ENCODE measurements at places on chromosomes 5 and 9.

DNA sequence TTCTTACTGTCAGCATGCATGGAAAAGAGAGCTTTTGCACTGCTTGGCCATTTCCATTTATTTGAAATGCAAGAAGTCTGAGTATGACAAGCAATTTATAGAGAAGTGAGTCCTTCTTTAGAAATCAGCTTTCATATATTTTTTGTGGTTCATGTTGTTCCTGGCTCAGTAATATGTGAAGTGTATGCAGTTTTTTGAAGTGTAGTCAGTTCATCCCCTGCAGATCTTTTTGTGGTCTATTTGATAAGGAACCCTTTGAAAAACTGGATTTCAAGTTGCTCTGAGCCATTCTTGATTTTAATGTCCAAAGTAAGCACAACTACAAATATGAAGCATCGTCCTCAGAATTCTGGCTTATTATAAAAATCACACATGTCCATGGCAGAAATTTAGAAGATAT lies 294.1 kb upstream of the SMC2 start:
- DNase-seq: no peak

GRCh38 chr5:2660315-2660714 lies 91.2 kb downstream of the IRX2 start:
- no peak for DNase-seq

GRCh38 chr5:10478436-10478835 lies 36.8 kb downstream of the ROPN1L start:
- DNase-seq: no peak

DNA sequence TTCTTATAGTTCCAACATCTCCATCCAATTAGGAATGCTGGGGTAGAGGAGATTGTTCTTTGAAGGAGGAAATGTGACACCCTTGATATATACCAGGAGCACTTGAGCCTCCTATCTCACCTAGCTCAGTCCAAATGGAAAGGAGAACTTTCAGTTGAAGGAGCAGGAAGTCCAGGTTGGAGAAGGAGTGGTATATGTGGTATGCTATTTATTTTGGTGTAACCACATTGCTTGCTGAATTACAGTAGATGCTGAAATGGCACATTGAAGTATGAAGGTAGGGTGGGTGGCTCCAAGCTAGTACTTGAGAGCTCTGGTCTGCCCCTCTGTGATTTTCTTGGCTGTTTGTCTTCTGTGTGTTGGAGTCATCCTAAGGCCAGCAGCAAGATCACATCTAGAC lies 6.1 kb downstream of the CSNK1G3 start:
- no peak for DNase-seq

- no peak for DNase-seq
Measured at GRCh38 chr5:136309932-136310598, 55.3 kb downstream of the TRPC7 start.

DNA sequence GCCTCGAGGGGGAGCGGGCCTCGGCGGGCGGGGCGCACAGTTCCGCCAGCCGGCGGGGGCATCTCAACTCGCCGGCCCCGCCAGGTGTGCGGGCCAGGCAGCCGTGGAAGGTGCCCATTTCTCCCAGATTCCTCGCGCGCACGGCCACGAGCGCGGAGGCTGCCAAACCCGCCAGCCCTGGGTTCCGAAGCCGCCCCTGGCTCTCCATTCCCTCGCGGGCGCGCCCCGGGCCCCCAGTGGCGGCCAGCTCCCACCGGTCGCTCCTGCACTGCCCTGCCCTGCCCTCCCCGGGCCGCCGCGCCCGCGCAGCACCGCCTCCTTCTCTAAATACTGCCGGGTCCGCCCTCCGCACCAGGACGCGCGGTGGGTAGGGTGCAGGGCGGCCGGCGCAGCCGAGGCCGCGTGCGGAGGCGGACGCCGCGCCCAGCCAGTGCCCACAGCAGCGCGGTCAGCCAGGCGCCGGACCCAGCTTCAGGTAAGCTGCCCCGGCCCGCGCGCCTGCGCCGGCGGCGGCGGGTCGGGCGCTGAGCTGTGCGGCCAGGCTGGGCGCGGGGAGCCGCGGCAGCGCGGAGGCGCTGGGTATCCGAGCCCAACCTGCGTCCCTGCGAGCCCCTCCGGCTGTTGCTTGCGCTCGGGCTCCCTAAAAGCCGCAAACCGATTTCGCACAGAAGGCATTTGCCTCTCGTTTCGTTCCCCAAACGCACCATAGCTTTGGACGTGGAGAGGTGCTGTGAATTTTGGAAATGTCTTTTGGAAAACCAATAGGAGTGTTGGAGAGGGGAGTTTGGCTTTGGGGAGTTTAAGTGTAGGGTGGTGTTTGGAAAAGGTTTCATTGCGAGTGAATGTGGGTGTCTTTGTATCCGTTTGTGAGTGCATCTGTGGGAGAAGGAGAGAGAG lies at the start of gene TMEM171:
Gene TMEM171 (plus strand): TSS at position 354 of the 897 bp plus-strand sequence. CDS start 2,799 bp downstream, outside the sequence.
- DNase-seq: peak; percentile 61

DNA sequence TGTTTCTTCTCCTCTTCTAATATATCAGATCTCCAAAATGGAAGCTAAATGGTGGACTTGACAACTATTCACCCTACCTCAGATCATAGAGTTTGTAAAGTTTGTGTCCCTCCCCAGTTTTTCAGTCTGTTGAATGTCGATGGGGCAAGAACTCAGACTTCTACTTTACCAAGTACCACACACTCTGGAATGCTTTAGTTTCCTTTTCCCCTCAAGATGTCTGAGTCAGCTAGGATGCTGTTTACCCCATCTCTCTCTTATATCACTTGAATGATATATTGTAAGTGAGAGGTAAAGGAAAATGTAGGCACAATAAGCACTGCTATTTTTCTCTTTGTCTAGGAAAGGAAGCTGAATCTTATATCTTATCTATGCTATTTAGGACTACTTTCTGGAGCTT lies 25.9 kb upstream of the TAL2 start:
- no peak for DNase-seq

- DNase-seq: no peak
Measured at GRCh38 chr5:156460471-156460870, 133.5 kb downstream of the SGCD start.

GRCh38 chr5:34707451-34708107 lies 51.5 kb downstream of the RAI14 start:
- no peak for DNase-seq

DNA sequence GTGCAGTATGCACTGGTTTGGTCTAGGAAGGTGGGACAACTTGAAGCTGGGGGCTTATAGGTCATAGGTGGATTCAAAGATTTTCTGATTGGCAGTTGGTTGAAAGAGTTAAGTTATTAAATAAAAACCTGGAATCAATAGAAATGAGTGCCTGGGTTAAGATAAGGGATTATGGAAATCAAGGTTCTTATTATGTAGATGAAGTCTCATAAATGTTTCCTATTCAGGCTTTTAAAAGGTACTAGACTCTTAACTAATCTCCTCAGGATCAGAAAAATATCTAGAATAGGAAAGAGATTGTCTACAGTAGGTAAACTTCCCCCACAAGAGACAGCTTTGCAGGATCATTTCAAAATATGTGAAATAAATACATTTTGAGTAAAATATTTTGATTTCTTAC lies 163.3 kb upstream of the FBN2 start:
- DNase-seq: no peak

DNA sequence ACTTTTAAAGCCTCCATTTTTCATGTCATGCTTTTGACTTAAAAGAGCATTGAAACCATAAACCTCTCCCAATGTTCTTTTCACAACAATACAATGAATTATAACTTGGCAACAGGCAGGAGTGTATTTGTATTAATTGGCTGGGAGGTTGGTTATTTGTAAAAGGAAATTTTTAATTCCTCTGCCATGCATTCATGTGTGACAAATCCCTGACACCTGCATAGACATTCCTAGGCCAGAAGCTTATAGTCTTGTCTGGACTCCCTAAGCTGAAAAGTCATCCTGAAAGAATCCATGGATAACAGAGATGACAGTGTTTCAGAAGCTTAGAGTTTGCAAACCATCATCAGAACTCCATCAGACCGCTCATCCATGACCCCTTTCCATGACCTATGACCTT lies 76.3 kb upstream of the PTGER4 start:
- no peak for DNase-seq

DNA sequence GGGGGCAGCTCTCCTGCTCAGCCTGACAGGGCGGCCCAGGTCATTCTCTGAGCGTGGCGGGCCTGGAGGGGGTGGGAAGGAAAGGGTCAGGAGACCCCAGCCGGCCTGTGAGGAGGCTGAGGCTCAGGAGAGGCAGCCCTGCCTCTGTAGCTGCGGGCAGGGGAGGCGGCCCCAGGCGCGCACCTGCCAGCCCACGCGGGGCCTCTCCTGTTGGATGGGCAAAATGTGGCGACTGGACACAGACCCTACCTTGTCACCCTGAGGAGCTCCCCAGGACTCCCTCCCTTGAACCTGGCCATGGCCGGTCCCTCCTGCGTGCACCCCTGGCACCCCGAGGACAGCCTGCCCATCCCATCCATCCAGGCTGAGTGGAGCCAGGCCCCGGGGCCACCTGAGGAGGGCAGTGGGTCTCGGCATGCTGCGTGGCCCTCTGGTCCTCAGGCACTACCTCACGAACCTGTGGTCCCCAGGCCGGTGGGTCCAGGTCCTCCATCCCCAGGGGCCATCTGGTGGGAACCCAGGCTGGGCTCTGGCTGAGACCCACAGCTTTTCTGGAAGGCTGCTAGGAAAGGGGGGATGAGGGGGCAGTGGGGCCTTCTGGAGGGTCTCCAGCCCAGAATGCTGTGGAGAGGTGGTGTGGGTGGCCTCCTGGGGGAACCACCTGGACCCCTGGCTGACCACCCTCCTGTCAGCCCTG lies 15.1 kb upstream of the NRARP start:
- DNase-seq: no peak

GRCh38 chr5:55897905-55898304 lies 46.7 kb downstream of the IL31RA start:
- no peak for DNase-seq

DNA sequence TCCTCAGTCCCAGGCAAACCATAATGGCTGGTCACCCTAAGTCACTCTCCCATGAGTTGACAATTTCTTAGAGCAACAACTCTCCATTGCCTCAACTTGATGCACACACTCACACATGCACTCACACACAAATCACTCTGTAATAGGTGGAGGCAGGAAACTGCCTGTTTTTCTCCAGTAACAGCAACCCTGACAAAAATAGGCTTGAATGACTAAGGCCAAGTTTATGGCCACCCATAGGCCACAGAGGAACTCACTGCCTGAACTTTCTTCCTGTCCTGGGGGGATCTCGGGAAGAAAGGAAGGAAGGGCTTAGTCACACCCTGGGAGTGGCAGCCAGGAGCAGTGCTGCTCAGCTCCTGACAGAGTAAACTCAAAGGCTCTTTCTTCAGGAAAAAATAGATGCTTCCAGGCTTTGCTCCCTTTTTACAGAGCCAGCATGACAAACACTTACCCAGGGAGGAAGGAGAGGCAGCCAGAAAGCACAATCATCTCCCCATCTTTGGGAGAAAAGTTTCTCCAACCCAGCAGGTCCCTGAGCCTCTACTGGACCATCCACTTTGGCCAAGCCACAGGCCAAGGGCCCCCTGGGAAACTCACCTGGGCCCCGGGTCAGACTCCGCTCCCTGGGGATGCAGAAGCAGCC lies 368 bp downstream of the SH3TC2 start:
- no peak for DNase-seq

DNA sequence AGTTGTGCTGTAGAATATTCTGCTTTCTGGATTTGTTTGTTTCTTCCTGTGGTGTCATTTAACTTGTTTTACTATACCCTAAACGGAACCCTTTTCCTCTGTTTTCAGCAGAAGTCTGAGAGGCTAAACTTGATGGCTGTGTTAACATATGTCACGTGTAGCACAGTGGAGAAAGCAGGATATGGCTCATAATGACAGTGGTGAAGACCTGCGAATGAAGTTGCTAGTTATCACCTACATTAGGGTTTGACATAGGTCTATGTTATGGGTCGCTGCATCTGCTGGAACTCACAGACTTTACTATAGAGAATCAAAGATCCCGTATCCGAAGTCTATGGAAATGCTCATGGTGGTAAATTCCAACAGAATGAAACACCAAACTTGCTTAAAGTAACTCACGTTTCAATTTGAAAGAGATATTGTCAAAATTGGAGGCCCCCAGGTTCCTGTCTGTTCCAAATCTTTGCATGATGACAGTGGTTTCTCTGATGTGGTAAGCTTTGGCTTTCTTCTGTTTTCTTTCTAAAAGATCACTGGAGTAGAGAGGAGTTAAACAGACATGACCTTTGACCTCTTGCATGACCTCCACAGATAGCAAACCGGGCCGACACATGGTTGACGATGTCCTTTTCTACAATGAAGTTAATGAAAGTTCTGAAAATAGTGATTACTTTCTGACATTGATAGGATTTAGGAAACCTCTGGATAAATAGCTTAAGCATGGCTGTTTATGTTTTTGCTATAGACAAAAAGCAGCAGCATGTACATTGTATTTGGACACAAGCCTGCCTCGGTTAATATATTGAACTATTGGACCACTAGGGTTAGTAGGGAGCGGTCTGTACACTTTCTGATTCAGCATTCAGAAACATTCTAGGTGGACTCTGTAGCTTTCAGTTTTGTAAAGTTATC lies 3.1 kb upstream of the CATSPER3 start:
- DNase-seq: no peak

GRCh38 chr5:1140171-1140817 lies 28.4 kb upstream of the SLC12A7 start:
- DNase-seq: peak; percentile 53

- DNase-seq: no peak
Measured at GRCh38 chr9:118829334-118829733, 539.9 kb downstream of the BRINP1 start.

DNA sequence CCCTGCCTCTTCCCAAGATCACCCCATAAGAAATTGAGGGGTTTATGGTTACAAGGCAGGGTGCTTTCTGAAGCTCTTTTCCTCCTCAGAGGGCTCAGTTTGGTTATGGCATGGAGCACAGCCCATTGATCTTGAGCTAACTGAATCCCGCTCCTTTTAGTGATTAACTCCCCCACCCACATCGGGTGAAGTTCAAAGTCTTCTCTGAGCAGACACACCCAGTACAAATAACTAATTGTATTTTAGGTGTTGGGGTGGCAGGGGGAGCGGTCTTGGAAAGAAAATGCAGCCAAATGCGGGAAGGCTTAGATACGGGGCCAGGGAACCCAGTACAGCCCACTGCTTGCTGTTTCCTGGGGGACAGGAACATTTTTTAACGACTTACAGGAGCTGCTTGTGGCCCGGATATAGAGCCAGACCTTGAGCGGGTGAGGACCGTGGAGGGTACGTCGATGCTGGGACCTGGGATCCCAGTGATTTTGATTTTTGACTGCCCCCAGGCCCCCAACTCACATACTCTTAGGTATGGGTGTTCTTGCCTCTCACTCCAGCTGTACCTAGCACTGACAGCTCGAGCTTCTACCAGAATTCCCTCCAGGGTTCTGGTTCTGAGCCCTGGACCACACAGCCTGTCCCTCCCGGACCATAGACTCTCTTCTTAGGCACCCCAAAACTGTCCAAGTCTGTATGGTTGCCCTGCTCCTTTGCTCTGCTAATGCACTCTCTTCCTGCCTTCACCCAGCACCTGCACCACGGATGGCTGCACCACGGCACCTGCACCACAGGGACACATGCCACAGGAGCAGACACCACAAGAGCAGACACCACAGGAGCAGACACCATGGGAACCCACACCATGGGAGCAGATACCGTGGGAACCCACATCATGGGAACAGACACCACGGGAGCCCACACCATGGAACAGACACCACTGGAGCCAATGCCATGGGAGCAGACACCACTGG lies 18.3 kb upstream of the RXRA start:
- DNase-seq: no peak
